ENCODE measurements at places on chromosomes 7 and 10. TPM values are rescaled to one million over a fixed set of nuclear protein-coding genes. Genes with fewer than 3 reads are reported as not detected.

Gene GNGT1
- not detected for polyA plus RNA-seq

Gene APBB1IP
- 4.3 TPM for polyA plus RNA-seq

Gene CALU
- 346 TPM for polyA plus RNA-seq

Gene MYH16
- not detected for polyA plus RNA-seq

Gene ASIC3
- polyA plus RNA-seq: 0.45 TPM

Gene UNC5B
- polyA plus RNA-seq: 17.5 TPM

Gene LRRD1
- polyA plus RNA-seq: 0.06 TPM

DNA sequence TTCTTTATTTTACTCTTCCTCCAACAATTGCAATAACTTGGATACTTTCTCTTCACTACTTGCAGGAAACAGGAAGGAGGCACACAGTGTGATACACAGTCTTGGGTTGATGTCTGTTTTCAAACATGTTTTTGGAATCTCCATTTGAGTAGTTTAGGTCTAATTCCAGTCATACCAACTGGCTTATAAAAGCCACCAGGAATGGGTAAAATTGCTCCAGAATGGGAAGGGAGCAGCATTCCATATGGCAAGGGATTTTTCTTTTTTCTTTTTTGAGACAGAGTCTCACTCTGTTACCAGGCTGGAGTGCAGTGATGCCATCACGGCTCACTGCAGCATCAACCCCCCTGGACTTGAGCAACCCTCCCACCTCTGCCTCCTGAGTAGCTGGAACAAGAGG lies 545.1 kb upstream of the GALNT17 start:
- peak; percentile 23 for DNase-seq

DNA sequence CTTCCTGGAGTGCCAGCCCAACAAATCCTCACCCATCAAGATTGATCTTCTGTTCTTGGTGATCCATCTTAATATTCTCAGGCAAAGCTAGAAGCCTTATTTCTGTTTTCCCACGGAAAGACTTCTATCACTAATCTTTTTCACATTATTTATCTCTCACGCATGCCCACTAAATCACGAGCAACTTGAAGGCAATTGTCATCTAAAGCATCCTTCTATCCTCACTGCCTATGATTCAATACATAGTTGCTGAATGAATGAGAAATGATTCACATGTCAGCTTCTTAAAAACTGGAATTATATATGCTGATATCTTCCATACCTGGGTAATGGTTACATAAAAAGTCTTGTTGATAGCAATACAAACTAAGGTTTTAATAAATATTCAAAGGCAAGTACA lies 12.6 kb upstream of the COL1A2 start:
- DNase-seq: no peak

DNA sequence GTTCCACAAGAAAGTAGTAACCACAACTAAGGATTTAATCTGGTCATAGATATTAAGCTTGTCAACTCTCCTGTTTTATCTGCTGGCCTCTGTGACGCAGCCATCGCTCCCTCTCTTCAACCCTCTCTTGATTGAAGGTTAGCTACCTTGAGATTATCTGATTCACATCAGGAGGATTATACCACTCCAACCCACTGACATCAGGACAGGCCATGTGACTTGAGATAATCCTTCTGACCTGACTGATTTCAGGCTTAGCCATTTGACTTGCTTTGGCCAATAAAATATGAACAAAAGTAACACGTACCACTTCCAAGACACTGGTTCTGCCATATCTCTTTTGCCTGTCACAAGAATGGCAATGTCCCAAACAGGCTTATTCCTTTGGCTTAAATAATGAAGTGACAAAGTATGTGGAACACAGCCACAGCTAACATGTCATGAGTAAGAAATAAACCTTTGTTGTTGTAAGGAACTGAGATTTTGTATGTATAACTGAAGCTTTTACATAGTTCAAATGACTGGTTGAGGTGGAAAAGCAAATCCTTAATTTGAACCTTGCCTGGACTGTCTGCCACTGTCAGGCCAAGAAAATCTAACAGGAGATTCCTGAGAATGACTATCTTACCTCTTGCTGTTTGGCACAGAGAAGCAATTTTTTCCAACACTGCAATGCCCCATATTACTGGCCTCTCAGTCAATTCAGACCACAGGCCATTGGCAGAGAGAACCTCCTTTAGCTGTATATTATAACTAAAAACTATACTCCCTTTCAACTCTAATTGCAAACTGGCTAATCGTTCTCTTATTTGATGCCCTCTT lies 13.9 kb downstream of the ZNF438 start:
- no peak for DNase-seq

- DNase-seq: no peak
Observed at GRCh38 chr7:25083201-25083600, 41.9 kb downstream of the CYCS start.

GRCh38 chr10:81995254-81995653 lies 120.3 kb downstream of the NRG3 start:
- DNase-seq: no peak

DNA sequence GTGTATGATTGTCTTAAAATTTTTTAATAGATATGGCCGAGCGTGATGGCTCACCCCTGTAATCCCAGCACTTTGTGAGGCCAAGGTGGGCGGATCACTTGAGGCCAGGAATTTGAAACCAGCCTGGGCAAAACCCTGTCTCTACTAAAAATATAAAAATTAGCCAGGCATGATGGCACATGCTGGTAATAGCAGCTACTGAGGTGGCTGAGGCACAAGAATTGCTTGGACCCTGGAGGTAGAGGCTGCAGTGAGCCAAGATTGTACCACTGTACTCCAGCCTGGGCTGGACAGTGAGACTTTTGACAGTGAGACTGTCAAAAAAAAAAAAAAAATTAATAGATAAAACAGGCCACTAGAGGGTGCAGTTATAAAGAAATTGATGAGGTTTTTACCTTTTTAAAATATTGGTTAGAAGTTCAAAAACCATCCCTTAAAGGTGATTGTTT lies 20.5 kb downstream of the NOM1 start:
- DNase-seq: no peak

GRCh38 chr10:132746801-132747625 lies 38.9 kb downstream of the NKX6-2 start:
- DNase-seq: no peak

DNA sequence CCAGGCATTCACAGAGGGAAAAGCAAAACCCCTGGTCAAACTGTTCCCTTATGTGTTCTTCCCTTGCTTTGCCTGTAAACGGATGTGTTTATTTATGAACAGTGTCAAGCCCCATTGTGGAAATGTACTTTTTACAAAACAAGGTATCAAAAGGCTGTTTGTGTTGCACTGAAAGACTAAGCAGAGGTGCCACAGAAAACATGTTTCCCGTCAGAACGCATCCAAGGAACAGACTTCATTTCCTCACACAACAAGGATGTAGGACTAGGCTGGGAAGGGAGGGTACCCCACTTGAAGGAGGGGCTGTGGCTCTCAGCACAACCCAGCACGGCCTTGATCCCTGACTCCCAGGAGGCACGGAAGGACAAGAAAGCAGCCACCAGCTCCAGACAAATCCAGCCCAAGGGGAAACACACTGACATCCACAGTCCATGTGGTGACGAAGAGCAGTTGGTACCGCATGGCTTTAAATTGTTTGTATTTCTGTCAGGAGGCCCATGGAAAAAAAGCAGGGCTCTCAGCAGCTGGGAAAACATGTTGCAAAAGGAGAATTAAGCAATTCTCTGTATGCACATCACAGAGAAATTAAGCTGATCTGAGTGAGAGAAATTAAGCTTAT lies 85.6 kb downstream of the RNF216 start:
- DNase-seq: no peak

DNA sequence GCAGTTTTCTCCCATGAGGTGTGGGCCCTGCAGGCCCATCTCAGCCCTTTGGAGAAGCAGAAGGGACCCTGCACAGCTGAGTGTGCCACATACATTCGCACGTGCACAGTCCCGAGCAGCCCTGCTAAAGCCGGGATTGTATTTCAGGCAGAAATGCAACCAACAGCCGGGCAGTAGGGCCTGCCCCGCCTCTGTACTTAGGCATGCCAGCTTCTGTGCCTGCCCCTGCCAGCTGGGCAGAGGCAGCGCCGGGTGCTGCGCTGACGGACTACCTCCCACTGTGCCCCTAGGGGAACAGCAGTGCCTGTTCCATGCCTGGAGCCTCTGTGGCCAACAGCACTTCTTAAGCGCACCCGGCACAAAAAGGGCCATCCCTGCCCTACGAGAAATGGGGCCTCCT lies 170.3 kb downstream of the NEURL1 start:
- DNase-seq: no peak

GRCh38 chr7:144439717-144440205 lies 36.3 kb upstream of the NOBOX start:
- no peak for DNase-seq
